ENCODE measurements at places on chromosomes 16 and 17. TPM values are rescaled to one million over a fixed set of nuclear protein-coding genes. Genes with fewer than 3 reads are reported as not detected.

The DOC2B gene
- total RNA-seq: not detected

The TPPP3 gene
- 0.98 TPM for total RNA-seq

The ATXN1L gene
- 11.0 TPM for total RNA-seq

The HP gene
- total RNA-seq: not detected

The CCL4L2 gene
- total RNA-seq: not detected

The UNC119 gene
- total RNA-seq: 17.8 TPM

The CD300E gene
- not detected for total RNA-seq

The PRSS33 gene
- total RNA-seq: not detected

The TRPV2 gene
- 76.2 TPM for total RNA-seq

The IRX5 gene
- 5.3 TPM for total RNA-seq

The KCNH6 gene
- total RNA-seq: not detected

The TP53TG3 gene
- total RNA-seq: not detected

The MFAP4 gene
- 3.7 TPM for total RNA-seq

The CCL23 gene
- not detected for total RNA-seq

The RPRML gene
- not detected for total RNA-seq

The NT5C gene
- 60.6 TPM for total RNA-seq

The SAMD14 gene
- 0.59 TPM for total RNA-seq

The DPEP2 gene
- not detected for total RNA-seq

The PPP1R1B gene
- not detected for total RNA-seq

The ZNF423 gene
- total RNA-seq: 2.9 TPM

The CCL7 gene
- total RNA-seq: 2.2 TPM

The FBXO39 gene
- not detected for total RNA-seq

The CPHXL2 gene
- not detected for total RNA-seq

The ESRP2 gene
- total RNA-seq: under 0.01 TPM

The WSCD1 gene
- total RNA-seq: not detected

The KRT24 gene
- total RNA-seq: not detected

The SLC13A5 gene
- not detected for total RNA-seq

The HASPIN gene
- total RNA-seq: 13.1 TPM

The RASL10B gene
- total RNA-seq: under 0.01 TPM

The TELO2 gene
- 31.9 TPM for total RNA-seq

The ABI3 gene
- under 0.01 TPM for total RNA-seq

The GPRC5B gene
- total RNA-seq: 0.20 TPM

The DHRS7C gene
- not detected for total RNA-seq

The KRTAP2-1 gene
- not detected for total RNA-seq

The ARSG gene
- total RNA-seq: 3.5 TPM

The LMF1 gene
- total RNA-seq: 18.0 TPM

The SPEM3 gene
- not detected for total RNA-seq

The CIITA gene
- total RNA-seq: 0.78 TPM

The ZNF205 gene
- 15.1 TPM for total RNA-seq

The OVCA2 gene
- total RNA-seq: 55.5 TPM

The GSG1L gene
- not detected for total RNA-seq

The KRT32 gene
- not detected for total RNA-seq

The TPSD1 gene
- total RNA-seq: not detected

The DRC3 gene
- 0.39 TPM for total RNA-seq

The MNT gene
- 8.5 TPM for total RNA-seq

The NPB gene
- under 0.01 TPM for total RNA-seq

The ZNF207 gene
- 140 TPM for total RNA-seq

The TMIGD1 gene
- not detected for total RNA-seq

The SLC9A5 gene
- total RNA-seq: 1.1 TPM

The MATCAP1 gene
- total RNA-seq: 12.9 TPM

The KIF2B gene
- total RNA-seq: not detected
